Lung (tissue), 17 donors: ENCODE measurements at places on chromosomes 6 and 20. TPM values are rescaled to one million over a fixed set of nuclear protein-coding genes. Genes with fewer than 3 reads are reported as not detected.

The C6orf58 gene
- not detected for total RNA-seq

The PDCD2 gene
- 30.6 TPM for total RNA-seq

The ANKEF1 gene
- 7.9 TPM for total RNA-seq

The C6orf141 gene
- 4.5 TPM for total RNA-seq

The LSM2 gene
- 39.4 TPM for total RNA-seq

The UBE3D gene
- total RNA-seq: 21.2 TPM

The RARS2 gene
- 28.5 TPM for total RNA-seq

The GSTA2 gene
- 2.7 TPM for total RNA-seq

The OOEP gene
- total RNA-seq: 0.98 TPM

The GRIK2 gene
- total RNA-seq: 1.2 TPM

The CTAGE9 gene
- total RNA-seq: not detected
